Smooth muscle cell of the pulmonary artery (primary cell): ENCODE measurements at places on chromosomes 1 and 21. TPM values are rescaled to one million over a fixed set of nuclear protein-coding genes. Genes with fewer than 3 reads are reported as not detected.

DRAXIN gene
- 0.69 and 0.72 TPM in 2 replicates for total RNA-seq

PTCH2 gene
- 0.26 and 0.33 TPM in 2 replicates for total RNA-seq

FCAMR gene
- not detected in 2 replicates for total RNA-seq

TATDN3 gene
- total RNA-seq, result 11.0 and 13.9 TPM in 2 replicates

ZNF593OS gene
- total RNA-seq, result not detected in 2 replicates

WDR64 gene
- total RNA-seq, result not detected in 2 replicates

S100A11 gene
- total RNA-seq, result 77.9 and 105 TPM in 2 replicates

CFAP107 gene
- not detected in 2 replicates for total RNA-seq

ESRRG gene
- total RNA-seq, result not detected in 2 replicates

LCE3E gene
- not detected in 2 replicates for total RNA-seq

PCBP3 gene
- 2.5 TPM in 1 of 2 replicates, not detected in the other for total RNA-seq

CEP170 gene
- total RNA-seq, result 155 and 292 TPM in 2 replicates

CD101 gene
- 0.36 and 0.59 TPM in 2 replicates for total RNA-seq

GNL2 gene
- total RNA-seq, result 52.5 and 55.8 TPM in 2 replicates

PGLYRP3 gene
- total RNA-seq, result not detected in 2 replicates

PTAFR gene
- total RNA-seq, result 0.03 and 0.07 TPM in 2 replicates

RHBG gene
- not detected in 2 replicates for total RNA-seq

KRTAP20-3 gene
- not detected in 2 replicates for total RNA-seq

HSD3B1 gene
- total RNA-seq, result not detected in 2 replicates

ADAM30 gene
- 0.03 TPM in 1 of 2 replicates, not detected in the other for total RNA-seq

APOBEC4 gene
- total RNA-seq, result not detected in 2 replicates
